ENCODE measurements at places on chromosomes 12 and 14.

DNA sequence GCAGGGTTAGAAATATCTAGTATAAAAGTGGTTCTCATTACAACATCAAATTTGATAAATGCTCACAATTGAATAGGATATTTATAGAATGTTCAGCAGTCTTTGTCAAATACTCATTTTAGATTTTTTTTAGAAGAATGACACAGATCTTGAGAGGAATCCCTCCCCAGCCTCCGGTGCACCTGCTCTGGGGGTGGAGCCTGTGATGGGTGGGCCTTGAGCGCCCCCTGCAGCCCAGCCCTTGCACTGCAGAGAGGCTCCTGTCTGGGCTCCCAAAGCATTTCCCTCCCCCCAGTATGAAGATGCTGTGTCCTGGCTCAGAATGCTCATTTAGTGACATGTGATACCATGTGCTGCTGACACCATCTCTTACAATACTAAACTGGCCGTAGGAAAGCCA lies 792.3 kb downstream of the TMEM121 start:
- DNase-seq, result peak; percentile 28

GRCh38 chr14:71658261-71658860 lies 273.9 kb upstream of the RGS6 start:
- DNase-seq, result no peak

GRCh38 chr12:127075981-127076380 lies 1191.0 kb upstream of the TMEM132C start:
- no peak for DNase-seq

DNA sequence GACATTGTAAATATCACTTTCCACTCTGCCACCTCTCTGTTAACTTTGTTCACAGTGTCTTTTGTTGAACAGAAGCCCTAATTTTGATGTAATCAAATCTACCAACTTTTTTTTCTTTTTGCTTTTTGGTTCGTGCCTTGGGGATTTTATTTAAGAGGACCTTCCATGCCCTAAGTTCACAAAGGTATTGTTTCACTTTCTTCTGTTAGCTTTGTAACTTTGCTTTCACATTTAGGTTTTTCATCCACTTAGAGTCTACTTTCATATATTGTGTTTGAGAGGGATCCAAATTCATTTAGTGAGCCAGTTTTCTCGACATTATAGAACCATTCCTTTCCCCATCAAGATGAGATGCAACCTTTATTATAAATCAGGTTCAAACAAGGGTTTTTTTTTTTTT lies 275.7 kb upstream of the CRY1 start:
- DNase-seq, result no peak

DNA sequence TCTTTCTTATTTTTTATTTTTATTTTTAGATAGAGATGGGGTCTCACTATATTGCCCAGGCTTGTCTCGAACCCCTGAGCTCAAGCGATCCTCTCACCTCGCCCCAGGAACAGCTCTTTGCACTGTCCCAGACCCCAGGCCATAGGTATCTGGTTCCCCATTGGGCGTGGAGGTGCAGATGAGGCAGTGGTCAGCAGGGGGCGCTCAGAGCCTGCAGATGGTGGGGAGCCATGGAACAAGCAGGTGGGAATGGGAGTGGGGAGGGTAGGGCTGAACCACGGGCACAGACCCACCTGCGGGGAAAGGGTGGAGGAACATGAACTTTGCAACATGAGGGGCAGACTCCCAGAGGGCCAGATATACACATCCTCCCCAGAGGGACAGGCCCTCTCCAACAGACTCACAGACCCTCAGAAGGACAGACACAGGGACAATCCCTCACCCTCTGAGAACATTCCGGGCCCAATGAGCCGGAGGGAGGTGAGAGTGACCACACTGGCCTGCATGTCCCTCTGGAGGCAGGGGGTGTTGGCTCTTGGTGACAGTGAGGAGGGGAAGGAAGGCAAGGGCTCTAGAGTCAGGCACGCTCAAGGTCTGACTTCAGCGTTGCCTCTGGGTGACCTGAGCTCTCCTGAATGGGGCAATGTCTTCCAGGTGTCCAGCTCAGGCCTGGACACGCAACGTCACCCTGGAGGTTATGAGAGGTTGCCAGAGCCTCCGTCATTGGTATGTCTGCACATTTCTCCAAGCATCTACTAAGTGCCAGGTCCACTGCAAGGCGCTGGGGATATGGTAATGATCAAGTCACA lies 34.9 kb downstream of the KRT80 start:
- peak; percentile 77 for DNase-seq

- DNase-seq, result no peak
Measured at GRCh38 chr14:58749066-58749669, 111.4 kb downstream of the DACT1 start.

DNA sequence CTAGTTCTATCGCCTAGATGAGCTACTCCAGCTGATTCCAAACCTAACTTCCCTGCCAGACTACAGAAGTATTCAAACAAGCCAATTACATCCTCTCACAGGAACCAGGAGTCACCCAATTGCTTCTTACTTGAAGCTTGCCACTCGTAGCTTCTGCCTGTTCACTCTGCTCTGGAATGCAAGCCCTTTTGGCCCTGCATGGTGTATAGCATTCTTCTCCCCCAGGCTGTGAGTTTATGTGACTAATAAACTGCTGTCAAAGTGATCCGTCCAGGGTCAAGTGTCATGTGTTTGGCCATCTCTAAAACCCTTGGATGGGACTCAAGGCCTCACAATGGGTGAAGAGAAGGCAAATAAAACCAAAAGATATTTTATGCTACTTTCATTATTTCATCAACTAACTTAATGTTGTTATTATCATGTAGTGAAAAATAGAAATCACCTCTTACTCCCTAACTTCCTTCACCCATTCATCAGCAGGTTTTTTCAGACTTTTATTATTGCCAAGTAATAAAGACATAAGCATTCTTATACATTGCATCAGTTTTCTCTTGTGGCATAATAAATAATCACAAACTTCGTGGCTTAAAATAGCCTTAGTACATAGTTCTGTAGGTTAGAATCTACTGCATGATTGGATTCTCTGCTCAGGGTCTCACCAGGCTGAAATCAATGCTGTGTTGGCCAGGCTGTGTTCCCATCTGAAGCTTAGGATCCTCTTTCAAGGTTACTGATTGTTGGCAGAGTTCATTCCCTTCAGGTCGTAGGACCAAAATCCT lies 1981.7 kb upstream of the FLRT2 start:
- DNase-seq, result no peak

DNA sequence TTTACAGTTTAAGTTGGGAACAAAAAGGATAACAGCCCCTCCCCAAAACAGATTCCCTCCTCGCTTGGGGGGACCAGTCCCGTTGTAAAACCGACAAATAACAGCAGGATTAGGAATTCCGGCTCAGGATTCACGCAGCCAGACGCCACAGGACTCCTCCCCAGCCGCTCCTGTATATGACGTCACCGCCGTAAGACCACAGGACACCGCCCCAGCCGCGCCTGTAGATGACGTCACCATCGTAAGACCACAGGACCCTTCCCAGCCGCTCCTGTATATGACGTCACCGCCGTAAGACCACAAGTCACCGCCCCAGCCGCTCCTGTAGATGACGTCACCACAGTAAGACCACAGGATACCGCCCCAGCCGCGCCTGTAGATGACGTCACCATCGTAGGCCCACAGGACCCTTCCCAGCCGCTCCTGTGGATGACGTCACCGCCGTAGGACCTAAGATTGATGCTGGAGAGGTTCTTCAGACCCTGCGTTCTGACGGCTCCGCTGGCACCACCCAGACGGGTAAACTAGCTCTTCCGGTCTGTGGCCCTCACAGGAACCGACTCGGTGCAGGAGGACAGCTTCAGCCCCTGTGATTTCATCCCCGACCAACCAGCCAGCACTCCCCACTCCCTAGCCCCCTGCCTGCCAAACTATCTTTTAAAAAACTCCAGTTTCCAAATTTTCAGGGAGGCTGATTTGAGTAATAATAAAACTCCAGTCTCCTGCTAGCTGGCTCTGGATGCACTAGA lies 43.9 kb upstream of the FBRSL1 start:
- peak; percentile 88 for DNase-seq

DNA sequence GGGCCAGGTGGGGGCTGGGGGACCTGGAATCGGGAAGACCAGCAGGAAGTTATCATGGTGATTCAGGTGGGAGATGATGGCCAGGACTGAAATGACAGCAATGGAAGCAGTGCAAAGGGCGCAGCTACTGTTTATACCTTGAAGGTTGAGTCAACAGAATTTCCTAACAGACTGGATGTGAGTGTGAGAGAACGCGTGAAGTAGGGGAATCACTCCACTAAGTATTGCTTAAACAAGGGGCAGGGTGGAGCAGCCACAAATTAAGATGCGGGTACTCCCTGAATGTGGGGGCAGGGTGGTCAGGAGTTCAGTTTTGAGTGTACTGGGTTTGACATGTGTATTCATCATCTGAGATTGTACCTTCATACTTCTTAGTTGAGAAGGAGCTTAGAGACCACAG lies 45.1 kb downstream of the MYF5 start:
- DNase-seq, result no peak

DNA sequence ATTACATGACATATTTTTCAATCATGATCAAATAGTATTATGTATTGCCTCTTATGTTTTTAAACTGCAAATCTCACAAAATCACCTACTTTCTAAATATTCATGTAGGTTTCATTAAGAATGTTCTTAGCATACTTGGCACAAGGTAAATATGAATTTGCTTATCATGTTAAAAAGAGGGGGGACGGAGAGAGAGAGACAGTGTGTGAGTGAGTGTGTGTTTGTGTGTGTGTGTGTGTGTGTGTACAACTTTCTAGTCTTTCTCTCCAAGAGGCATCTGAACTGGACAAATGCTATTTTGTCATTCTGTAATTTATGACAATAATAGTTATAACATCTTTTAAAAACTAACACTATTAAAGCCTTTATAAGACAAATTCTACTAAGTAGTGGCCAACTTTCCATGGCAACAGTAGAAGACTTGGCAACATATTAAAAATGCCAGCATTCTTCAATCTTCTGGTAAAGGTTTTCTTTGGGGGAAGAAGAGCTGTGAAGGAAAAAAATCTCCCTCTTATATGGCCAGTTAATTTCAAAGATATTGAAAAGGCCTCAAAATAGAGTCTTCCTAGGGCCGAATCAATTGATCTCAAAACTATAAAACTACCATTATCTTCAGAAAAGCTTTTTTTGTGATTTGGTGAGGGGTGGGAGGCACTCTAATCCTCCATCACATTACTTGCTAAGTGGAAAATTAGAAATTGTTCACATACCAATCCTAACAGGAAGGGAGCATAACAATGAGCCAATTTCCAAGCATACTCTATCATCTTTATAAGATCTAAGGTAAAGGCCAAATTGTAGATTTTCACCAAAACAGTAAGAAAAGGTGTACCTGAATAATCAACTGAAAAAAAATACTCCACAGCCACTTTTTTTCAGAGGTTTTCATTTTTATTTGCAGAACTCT lies 28.2 kb downstream of the CDK17 start:
- DNase-seq, result no peak

DNA sequence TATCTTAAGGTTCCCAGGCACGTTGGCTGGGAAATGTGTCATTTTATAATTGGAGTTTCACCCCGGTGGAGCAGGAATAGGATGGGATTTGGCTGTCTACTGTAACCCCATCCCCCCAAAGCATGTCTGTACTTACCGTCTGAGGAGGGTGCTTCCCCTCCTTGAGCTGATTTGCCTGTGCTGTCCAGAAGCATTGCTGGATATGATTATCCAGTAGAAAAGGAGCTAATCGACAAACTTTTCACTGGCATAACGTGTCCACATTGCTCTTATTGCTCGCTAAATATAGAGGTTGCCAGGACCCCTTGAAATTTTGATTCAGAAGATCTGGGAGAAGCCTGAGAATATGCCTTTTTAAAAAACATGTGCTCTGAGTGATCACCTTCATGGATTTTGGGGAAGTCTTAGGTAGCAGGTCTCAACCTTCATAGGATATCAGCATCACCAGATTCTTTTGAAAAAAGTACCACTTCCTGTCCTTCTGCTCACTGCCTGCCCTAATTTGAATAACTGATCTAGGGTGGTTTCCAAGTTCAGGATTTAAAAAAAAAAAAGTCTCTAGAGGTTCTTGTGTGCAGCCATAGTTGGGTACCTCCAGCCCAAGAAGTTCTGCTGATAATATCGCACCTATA lies 80.4 kb upstream of the KCNA1 start:
- no peak for DNase-seq

DNA sequence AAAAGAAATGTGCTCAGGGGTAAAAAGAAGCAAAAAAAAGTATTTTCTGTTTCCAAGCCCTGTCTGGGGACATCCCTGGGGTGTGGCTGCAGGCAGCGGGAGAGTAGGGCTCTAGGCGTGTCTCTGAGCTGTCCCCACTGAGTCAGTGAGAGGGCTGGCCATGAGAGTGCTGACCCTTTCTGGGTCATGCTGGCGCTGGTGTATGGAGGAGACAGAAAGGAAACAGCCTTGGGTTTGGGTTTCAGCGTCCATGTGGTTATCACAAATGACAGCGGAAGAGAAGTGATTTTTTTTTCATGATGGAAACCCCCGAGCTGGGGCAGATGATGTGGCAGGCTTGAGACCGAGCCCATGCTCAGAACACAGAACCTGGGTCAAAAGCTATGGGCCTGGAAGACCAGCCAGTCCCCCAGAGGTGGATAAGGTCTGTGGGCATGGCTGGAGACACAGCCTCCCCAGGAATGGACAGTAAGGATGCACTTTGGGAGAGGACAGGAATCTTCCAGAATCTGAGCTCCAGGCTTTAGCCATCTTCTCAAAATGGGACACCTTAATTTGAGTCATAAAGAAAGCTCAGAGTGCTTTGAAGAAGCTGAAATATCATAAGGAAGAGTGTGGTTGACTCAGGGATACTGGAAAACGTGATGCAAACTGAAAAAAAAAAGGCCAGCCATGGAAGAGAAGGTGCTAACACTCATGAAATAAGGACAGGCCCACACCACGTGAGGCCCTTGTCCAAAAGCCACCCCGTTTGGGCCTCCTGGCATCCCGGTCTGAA lies 36.2 kb downstream of the SYNE3 start:
- peak; percentile 54 for DNase-seq

DNA sequence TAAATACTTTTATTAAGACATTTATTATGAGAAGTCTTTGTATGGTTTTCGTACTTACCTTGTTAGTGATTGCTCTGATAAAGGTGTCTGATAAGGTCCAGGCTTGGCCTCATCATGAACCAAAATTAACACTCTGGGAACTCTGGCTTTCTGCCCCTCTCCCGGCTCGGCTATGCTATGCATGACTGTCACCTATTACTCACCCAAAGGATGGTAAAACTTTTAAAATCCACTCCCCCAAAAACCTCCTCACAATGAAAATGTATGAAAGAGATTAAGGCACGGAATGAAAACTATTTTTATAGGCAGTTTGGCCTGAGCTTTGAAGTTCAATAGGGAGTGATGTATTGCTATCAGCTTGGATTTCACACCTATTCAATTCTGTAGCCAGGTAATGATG lies 217.3 kb upstream of the TBX3 start:
- no peak for DNase-seq
